ENCODE measurements at places on chromosomes 12 and 14.
A peak's percentile ranks its signal among the peaks of the same experiment; 100 is the strongest.

- H3K27me3 ChIP-seq, result no peaks in the 10 kb centered on the region
- H3K4me1 ChIP-seq, result peaks cover 8% of the 10 kb centered on the region
- H3K27ac ChIP-seq, result no peak overlapping the region
- no peak overlapping the region for H3K4me3 ChIP-seq
- DNase-seq, result no peak
These were observed 102.8 kb upstream of the BCAT1 start for GRCh38 chr12:25051656-25052195.

DNA sequence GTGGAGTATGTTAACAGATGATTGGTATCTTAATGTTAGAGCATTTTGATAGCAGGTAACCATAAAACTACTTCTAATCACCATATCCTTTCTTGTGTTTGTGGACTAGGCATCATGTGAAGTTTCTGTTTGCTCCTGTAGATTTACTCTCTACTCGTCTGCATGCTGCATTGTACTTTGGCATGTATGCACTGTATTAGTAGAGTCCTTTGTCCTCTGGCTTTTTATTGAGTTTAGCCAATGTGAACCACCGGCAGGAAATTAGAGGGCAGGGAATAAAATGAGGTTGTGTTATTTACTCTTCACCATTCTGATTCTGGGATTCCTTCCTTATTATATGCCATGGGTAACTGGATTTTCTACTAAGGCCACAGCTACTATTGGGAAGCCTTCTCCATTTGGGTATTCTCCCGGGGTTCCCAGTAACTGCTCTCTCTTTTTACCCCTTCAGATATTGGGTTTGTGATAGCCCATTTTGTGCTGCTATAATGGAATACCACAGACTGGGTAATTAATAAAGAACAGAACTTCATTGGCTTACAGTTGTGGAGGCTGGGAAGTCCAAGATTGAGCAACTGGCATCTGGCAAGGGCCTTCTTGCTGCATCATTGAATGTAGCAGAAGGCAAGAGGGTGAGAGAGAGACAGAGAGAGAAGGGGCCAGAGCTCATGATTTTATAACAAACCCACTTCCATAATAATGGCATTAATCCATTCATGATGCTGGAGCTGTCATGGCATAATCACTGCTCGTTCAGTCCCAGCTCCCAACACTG, 22.4 kb downstream of the FAM177A1 start:
- no peak for DNase-seq
- H3K4me1 ChIP-seq, result no peaks in the 10 kb centered on the region
- no peak overlapping the region for H3K27ac ChIP-seq
- H3K27me3 ChIP-seq, result no peaks in the 10 kb centered on the region
- peaks cover 26% of the 10 kb centered on the region for H3K36me3 ChIP-seq

DNA sequence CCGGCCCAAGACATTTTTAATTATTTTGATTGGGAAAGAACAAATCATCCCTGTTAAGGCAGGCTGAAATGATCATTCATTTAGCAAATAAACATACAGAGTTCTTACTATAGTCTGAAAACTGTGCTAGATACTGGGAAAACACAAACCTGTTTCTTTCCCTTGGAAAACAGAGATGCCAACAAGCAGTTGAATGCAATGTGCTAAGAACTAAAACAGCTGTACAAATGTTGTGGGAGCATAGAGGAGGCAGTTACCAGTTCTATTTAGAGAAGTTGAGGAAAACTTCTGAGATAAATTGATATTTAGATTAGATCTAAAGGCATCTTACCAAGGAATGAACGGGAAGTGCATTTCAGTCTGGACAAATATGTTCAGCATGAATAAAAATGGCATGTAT, 3.2 kb upstream of the NECAP1 start:
- H3K27me3 ChIP-seq, result no peaks in the 10 kb centered on the region
- H3K4me1 ChIP-seq, result peaks cover 42% of the 10 kb centered on the region
- no peak for DNase-seq
- H3K36me3 ChIP-seq, result no peaks in the 10 kb centered on the region
- H3K4me3 ChIP-seq, result no peak overlapping the region

DNA sequence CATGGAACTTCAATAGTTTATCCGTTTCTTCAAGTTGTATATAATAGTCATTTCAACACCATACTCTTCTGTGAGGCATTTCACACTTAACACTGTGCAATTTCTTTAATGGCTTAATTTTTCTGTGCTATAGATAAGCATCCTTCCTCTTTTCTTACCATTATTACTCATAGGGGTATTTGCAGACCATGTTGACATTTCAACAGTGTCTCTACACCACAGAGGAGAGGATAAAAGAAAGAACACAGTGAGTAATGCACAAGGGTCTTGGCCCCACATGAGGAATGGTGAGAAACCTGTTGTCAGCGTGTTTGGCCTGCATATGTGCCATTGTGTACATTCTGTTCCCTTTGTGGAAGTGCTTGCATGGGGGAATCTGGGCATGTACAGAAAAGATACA, 421.5 kb upstream of the MDGA2 start:
- no peak for DNase-seq
- H3K4me1 ChIP-seq, result peaks cover 5% of the 10 kb centered on the region
- H3K4me3 ChIP-seq, result no peak overlapping the region
- H3K27ac ChIP-seq, result no peak overlapping the region

GRCh38 chr14:28565345-28565744, 201.2 kb upstream of the FOXG1 start:
- no peaks in the 10 kb centered on the region for H3K36me3 ChIP-seq

GRCh38 chr12:125247477-125247876, 182.2 kb downstream of the AACS start:
- no peak overlapping the region for H3K4me3 ChIP-seq
- 0 out of 2 replicates have a peak overlapping the region, but pooled peaks have one; percentile 50 for H3K27ac ChIP-seq
- H3K4me1 ChIP-seq, result peaks cover 35% of the 10 kb centered on the region

DNA sequence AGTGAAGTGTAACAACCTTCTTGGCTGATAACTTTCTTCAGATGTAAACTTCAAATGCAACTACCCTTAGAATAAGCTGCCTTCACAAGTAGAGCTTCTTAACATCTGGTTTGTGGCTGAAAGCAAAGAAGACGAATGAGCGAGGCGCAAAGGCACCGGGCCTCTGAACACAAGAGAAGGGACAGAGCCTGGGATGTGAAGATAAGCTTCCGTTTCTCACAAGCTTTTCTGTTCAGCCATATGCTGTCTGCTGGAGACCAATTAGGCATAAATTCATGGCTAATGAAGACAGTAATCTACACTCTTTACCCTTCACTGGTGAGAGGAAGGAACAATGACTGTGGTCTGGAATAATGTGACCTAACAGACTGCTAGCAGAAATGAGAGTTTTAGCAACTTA, 195.2 kb downstream of the ATXN7L3B start:
- no peaks in the 10 kb centered on the region for H3K27me3 ChIP-seq
- H3K36me3 ChIP-seq, result no peaks in the 10 kb centered on the region
- no peak overlapping the region for H3K27ac ChIP-seq
- no peak for DNase-seq

DNA sequence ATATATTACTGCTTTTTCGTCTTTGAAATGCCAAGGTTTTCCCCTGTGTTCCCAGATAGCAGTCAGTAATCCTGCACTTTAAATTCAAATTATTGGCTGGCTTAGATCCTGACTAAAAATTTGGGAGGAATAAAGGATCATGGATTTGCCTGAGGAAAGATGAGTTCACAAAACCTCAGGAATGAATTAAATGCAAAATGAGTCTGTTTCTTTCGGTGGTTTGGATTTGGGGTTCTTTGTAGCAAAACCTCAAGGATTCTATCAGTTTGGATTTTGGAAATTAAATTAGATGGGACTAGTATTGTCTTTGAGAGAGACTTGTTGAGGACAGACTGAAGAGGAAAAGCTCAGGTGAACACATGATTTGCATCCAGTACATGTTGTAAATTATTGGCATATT, 36.1 kb downstream of the PPFIBP1 start:
- H3K27ac ChIP-seq, result no peak overlapping the region
- peaks cover 31% of the 10 kb centered on the region for H3K4me1 ChIP-seq
- no peaks in the 10 kb centered on the region for H3K27me3 ChIP-seq
- H3K4me3 ChIP-seq, result no peak overlapping the region

DNA sequence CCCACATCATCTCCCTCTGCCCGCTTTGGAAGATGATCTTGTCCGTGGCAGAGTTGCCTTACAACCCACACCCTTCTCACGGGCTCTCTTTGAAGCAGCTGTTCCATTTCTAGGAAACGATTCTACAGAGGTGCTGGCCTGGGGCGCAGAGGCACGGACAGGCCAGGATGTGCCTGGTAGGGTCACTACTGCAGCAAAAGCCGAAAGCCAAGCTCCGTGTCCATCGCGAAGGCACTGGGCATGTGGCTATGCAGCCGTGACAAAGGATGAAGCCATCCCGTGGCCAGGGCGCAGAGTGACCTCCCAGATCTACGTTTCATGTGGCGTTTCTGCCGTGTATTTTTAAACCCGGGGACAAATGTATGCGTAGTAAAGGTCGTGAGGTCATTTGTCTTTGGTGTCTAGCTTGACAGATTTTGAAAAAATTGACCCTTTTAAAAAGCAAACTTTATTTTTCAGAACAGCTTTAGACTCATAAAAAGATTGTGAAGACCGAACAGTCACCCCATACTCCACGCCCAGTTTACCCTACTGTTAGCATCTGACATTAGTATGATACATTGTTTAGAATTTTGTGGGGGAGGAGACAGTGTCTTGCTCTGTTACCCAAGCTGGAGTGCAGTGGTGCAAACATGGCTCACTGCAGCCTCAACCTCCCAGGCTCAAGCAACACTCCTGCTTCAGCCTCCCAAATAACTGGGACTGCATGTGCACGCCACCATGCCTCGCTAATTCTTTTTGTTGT, 40.4 kb upstream of the NCOR2 start:
- H3K27me3 ChIP-seq, result peaks cover 3% of the 10 kb centered on the region
- no peak for DNase-seq
- H3K27ac ChIP-seq, result no peak overlapping the region
- H3K4me3 ChIP-seq, result no peak overlapping the region
- H3K4me1 ChIP-seq, result peaks cover 22% of the 10 kb centered on the region

DNA sequence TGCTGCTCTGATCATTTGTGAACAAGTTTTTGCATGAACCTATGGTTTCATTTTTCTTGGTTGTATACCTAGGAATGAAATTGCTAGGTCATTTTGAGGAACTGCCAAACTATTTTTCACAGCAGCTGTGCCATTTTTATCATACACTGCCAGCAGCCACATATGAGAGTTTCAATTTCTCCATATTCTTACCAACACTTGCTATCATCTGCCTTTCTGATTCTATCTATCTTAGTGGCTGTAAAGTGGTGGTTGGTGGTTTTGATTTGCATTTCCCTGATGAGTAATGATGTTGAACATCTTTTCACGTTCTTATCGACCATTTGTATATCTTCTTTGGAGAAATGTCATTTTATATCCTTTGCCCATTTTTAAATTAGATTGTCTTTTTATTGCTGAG, 146.1 kb downstream of the C12orf75 start:
- H3K36me3 ChIP-seq, result no peaks in the 10 kb centered on the region
- peaks cover 30% of the 10 kb centered on the region for H3K4me1 ChIP-seq
- H3K27me3 ChIP-seq, result no peaks in the 10 kb centered on the region
- H3K4me3 ChIP-seq, result no peak overlapping the region
- no peak for DNase-seq
- no peak overlapping the region for H3K27ac ChIP-seq

DNA sequence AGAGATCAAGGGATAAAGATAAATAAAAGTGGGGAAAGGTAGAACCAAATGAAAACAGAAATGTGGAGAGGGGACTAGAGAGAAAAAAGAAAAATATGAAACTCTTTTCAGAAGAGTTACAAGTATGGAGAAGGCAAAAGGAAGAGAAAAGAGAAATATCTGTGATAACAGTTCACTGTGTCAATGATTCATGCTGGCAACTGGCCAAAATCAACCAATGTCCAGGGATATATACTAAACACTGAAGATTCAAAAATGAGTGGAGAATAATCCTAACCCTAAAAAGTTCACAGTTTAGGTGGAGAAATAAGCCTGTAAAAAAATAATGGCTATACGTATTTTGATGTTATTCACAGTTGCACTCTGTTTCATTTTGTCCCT, 372.3 kb upstream of the KITLG start:
- no peak for DNase-seq
- H3K36me3 ChIP-seq, result peaks cover 8% of the 10 kb centered on the region
- H3K4me3 ChIP-seq, result no peak overlapping the region
- H3K27ac ChIP-seq, result no peak overlapping the region

DNA sequence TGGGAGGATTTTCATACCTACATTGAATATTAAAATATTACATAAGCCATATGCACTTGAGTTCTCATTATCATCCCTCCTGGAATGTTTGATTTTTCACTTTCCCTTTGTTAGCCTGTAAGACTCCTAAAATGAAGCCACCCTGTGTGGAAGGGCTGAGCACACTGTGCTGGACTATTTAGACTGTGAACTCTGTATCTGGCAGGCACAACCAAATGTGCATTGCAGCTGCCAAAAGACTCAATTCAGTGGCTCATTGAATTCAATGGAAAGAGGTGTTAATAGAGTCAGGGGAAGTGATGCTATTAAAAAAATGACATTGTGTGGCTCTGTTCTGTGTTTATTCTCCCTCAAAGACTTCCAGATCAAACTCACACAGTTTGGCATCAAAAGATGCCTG, 111.1 kb downstream of the SMOC1 start:
- peaks cover 29% of the 10 kb centered on the region for H3K4me1 ChIP-seq
- DNase-seq, result no peak
- no peak overlapping the region for H3K27ac ChIP-seq
- no peaks in the 10 kb centered on the region for H3K27me3 ChIP-seq
- H3K36me3 ChIP-seq, result no peaks in the 10 kb centered on the region

All from WTC11 (cell line).